SJCRH30 (cell line): ENCODE measurements at places on chromosomes 3 and 15.

GRCh38 chr3:158249183-158249582 lies 139.3 kb downstream of the RSRC1 start:
- no peak for DNase-seq

- DNase-seq, result peak; percentile 62
These were observed 22.2 kb upstream of the EID1 start for GRCh38 chr15:48855501-48856440.

DNA sequence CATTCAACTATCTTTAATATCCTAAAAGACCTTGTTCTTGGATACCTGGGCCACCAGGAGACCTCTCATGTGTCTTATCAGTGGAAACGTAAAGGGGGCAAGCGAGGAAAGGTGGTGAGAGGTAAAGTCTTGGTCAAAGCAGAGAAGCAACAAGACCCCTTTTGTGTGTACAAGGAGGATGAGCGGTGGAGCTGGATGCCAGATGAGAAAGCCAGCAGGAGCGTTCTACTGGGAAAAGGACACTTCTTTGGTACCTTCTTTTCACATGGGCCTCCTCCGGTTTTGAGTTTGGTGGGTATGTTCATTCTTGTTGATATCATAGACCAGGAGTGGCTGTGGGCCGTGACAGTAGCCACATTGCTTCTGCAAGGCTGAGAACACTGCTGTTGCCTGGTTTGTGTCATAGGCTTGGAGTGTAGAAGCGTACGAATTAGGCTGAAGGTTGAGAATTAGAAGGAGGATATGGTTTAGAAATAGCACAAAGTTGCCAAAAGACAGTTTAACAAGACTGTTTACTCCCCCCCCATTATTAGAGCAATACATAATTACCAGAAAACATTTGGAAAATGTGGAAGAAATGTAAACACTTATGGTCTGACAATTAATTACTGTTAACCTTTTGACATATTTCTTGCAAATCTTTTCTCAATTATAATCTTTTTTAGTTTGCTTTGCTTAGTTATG lies 46.8 kb upstream of the VILL start:
- no peak for DNase-seq

- no peak for DNase-seq
These were observed 10.6 kb downstream of the LSG1 start for GRCh38 chr3:194661374-194661773.

DNA sequence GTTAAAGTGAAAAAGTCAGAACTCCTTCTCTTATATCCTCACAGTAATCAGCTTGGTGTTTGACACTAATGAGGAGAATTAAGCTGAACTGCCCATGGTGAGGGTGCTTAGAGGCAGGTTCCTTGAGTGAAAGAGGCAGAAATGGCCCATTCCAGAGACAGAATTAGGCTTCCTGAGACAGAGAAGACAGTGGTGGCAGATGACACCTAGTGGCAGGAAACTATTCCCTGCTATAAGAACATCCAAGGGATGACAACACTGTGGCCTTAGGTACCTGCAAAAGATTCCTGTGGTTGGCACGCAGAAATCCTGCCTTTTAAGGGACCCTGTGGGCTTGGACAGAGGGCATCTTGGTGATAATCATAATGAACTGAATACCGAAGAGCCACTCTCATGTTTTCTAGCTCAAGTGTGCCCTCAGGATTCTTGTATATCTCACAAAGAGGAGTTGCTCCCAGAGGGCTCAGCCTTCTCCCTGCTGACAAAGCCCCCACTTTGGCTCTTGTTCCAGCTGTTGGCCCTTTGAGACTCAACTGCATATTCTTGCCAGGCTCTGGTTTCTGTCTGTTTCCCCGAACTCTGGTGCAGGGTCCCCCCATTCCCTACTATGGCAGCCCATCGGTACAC lies 56.0 kb downstream of the KBTBD12 start:
- peak; percentile 29 for DNase-seq

GRCh38 chr3:4716706-4717362 lies 223.7 kb downstream of the ITPR1 start:
- DNase-seq, result no peak

GRCh38 chr3:197399486-197399885 lies 101.1 kb upstream of the DLG1 start:
- DNase-seq, result no peak

DNA sequence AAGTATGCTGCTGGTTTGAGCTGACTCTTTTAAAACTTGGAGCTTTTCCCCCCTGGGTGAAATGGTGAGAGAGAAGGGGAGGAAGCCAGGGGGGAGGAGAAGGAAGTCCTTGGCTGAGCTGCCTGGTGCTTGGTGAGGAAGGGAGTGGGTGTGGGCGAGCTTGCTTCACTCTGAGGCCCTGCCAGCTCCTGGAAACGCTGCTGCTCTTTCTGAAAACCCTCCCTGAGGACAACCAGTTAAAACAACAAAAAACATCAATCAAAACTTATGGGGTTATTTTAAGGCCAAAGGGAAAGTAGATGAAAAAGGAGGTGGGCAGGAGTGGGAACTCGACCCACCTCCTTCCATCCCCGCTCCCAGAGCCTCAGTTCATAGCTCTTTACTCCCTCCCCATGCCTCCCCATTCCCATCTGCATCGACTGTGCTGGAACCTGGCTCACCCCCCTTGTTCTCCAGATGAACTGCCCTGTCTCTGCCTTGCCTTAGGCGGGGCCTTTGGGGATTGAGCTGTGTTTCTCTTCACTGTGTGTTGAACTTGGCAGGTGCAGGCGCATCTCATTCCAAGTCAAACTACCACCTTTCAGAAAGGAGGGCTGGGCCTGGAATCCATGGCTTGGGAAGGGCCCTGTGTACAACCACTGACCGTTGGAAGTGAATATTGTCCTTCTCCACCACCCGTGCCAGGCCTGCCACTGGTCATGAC lies 166.1 kb downstream of the ZNF621 start:
- no peak for DNase-seq

DNA sequence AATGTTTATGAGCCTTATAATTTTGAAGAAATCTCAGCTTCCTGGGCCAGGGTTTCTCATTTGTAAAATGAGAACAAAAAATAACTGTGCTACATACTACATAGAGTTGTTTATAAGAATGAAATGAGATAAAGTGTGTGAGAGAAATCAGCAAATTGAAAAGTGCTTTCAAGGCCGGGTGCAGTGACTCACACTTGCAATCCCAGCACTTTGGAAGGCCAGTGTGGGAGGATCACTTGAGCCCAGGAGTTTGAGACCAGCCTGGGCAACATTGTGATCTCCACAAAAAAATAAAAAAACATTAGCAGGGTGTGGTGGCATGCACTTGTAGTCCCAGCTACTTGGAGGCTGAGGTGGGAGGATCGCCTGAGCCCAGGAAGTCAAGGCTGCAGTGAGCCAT lies 22.4 kb downstream of the FOXB1 start:
- no peak for DNase-seq

DNA sequence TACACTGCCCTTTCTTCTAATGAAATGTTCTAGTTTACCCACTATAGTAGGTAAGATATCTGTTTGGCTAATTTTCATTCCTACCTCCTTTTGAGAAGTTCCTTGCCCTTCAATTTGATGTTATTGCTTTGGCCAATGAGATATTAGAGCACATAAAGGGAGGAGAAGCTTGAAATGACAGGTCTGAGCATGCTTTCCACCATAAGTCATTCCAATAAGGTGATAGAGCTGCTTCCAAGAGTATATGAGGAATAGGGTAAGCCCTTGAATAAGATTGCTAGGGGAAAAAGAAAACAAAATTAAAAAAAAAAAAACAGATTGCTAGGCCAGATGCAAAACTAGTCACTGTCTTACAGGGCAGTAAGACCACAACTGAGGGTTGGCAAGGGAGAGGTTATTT lies 78.9 kb upstream of the TRIM42 start:
- no peak for DNase-seq

GRCh38 chr3:128422762-128423524 lies 43.7 kb downstream of the DNAJB8 start:
- no peak for DNase-seq

DNA sequence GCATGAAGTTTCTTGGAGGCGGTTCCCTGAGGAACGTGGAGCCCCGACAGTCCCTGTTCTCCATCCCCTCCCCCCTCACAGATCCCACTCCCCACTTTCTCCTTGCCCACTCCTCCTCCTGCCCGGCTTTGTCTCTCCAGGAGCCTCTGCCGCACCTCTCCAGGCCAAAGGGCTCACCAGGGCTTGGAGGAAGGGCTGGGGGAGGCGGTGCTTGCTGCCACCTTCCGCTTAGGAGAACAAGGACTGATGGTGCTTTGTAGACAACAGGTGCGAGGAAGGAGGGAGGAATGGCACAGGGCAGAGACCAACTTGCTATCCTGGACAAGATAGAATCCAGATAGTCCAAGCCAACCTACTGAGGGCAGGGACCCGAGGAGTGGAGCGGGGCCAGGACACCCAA lies 103.5 kb upstream of the SMAD3 start:
- no peak for DNase-seq

DNA sequence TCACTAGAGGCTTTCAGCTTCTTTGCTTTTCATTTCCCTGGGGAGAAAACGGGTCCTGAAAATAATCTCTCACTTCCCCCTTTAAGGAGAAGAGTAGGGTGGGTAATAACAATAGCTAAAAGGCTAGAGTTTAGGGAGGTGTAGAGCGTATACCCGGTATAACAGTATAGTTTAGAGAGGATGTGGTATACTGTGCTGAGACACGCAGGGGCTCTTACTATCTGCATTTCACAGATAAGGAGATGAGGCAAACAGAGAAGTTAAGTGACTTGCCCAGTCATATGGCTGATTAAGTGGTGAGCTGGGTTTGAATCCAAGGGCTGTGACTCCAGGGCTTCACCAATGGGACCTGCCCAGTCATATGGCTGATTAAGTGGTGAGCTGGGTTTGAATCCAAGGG lies 15.0 kb upstream of the KCNMB3 start:
- no peak for DNase-seq

- no peak for DNase-seq
These were observed 82.7 kb upstream of the MBNL1 start for GRCh38 chr3:152185891-152186630.

GRCh38 chr15:66505430-66505811 lies 295 bp downstream of the ZWILCH start:
- no peak for DNase-seq

DNA sequence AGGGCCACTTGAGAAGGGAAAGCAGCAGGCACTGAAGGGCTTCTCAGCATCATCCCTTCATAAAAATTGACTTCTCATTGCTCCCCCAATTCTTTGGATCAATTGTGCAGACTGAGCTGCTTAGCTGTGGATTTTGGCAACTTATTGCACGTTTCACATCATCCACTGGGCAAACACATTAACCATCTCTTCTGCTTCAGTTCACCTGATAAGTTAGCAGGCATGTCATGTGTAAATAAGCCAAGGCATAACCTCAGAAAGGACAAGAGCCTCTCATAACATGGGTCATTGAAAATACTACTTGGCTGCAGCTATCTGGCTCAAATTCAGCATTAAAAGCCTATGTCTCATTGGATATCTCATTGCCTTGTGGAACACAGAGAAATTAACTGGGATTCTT lies 366.5 kb downstream of the LRRC3B start:
- DNase-seq, result no peak

DNA sequence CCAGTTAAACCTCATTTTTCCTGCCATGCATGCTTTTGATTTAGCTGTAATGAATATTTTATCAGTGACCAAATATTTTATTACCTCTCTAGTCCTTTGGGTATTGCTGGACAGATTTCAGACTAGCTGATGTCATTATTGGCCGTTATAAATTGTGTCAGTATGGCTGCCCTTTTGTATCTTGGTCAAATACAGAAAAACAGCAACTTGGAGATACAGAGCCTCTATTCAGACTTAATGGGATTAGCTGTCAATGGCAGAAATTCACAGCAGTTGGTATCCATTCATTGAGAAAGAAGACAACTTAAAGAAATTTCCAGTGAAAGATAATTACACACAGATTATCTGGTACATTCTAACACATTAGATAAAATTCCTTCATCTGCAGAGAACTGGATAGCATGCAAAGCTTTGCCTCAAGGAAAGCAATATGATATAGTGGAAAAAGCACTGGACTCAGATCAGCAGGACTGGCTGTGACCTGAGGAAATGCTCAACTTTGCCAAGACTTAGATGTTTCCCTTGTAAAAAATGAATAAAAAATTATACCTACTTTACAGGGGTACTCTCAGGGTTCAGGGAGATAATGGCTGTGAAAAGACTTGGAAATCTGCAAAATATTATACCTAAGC lies 20.8 kb downstream of the COL6A6 start:
- DNase-seq, result no peak

DNA sequence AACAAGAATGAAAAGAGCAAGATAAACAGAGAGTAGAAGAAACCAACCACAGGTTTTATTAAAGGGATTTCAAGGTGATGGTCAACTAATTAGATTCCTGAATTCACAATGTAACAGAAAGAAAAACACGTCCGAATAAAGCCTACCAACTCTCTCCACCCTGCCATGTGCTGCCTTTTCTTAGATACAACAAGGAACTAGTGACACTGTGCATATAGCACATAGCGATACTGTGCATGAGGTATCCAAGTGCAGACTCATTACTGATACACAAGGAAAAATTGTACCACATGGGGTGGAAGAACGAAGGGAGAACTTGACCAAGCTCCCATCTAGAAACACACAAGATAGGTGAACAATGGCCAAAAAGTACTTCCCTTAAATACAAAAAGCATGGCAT lies 154.6 kb downstream of the MAGI1 start:
- DNase-seq, result no peak

DNA sequence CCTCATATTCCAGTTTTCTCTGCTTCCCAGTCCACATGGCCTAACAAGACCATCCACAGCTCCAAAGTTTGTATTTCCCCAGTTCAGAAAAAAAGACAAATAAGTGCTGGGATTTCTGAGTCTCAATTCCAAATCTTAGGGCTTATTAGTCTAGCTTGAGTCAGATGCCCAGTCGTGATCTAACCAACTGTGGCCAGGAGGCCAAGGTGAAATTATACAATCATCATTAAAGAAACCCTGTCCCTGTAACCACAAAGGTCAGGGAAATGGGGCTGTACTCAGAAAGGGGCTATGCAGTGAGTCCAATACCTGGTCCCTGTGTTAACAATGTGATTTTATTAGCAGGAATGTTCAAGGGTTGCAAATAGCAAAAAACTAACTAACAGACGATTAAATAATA lies 40.5 kb upstream of the MITF start:
- no peak for DNase-seq

GRCh38 chr3:50620420-50620819 lies 3.5 kb downstream of the MAPKAPK3 start:
- no peak for DNase-seq

GRCh38 chr15:47620960-47621681 lies 96.2 kb upstream of the SEMA6D start:
- DNase-seq, result no peak

- DNase-seq, result no peak
These were observed 69.8 kb upstream of the GRM7 start for GRCh38 chr3:6791161-6791560.

- DNase-seq, result no peak
These were observed 51.8 kb downstream of the KLF15 start for GRCh38 chr3:126305427-126305826.

DNA sequence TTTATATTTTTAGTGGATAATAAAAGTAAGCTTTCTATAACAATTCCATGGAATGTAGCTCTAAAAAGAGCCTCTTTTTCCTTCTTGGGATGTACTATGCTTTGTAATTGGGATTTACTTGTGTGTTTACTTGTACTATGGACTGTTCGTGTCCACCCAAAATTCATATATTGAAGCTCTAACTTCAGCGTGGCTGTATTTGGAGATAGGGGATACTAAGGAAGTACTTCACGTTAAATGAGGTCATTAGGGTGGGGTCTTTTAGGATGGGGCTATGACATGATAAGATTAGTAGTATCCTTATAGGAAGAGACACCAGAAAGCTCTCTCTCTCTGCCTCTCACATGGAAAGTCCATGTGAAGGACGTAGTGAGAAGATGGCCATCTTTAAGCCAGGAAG lies 64.9 kb downstream of the P3H2 start:
- DNase-seq, result no peak
